Activated CD4-positive, alpha-beta T cell treated with anti-CD3 and anti-CD28 coated beads, Interleukin-2, amount 10 ng/mL, durations not matched to agents 24 days and 14 days (primary cell): ENCODE measurements at places on chromosomes 1 and 21. TPM values are rescaled to one million over a fixed set of nuclear protein-coding genes. Genes with fewer than 3 reads are reported as not detected.

DNA sequence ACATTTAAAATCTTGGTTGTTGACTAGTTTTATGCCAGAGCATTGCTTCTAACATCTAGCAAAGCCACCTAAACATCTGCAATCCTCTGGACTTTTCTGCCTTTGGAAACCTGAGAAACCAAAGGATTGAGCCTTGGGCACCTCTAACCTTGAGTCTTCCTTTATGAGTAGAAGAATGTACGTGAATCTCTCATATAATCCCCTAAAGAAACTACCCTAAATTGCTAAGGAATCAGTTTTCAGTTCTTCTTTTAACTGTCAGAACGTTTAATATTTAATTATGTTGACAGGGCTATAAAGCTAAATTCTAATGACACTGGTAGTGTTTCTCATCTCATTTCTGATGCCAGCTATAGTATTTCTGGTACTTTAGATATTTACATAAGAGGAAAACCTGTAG lies 997.3 kb downstream of the AMY1C start:
- no peak for DNase-seq

GRCh38 chr1:231040019-231040799 lies at the start of gene FAM89A:
Gene FAM89A (minus strand): TSS chr1:231040254. CDS start chr1:231040211, 43 bp downstream.
- DNase-seq: peak; percentile 90

Gene SPATA46
- not detected in 2 replicates for total RNA-seq

Gene KRTCAP2
- total RNA-seq: 244 and 245 TPM in 2 replicates

- peak; percentile 57 for DNase-seq
Measured at GRCh38 chr1:109468903-109469302, 2.6 kb downstream of the SYPL2 start.

DNA sequence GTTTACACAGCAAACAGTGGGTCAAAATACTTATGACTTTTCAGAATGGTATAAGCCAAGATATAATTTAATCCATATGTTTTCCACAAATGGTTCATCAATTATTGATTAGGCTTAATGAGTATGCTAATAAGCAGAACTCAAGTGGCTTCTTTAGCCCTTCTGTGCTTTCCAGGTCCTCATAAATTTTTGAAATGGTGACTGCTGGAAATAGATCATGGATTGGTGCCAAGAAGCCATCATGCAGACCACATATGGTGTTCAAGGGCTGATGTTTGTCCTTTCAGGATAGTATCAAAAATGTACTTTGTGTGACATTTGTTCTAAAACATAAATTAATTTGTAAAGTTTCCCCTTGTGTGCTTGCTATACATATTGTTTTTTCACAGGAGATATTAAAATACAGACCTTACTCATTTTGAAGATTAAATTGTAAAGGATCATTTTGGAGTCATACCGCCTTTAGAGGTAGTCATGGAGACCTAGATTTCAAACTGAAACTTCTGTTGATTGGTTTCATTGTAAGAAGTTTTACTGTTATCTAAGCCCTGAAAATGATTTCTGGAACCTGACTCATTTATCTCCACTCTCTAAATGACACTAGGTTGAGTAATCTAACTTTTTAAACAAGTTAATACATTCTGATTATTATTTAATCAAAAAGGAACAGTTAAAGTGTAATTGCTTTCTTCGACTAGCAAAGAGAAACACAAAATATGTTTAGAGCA lies 507.9 kb downstream of the PLA2G4A start:
- DNase-seq: no peak

GRCh38 chr1:160718210-160718609 lies 6.6 kb upstream of the CD48 start:
- no peak for DNase-seq

Gene HSD3B2
- total RNA-seq: not detected in 2 replicates

DNA sequence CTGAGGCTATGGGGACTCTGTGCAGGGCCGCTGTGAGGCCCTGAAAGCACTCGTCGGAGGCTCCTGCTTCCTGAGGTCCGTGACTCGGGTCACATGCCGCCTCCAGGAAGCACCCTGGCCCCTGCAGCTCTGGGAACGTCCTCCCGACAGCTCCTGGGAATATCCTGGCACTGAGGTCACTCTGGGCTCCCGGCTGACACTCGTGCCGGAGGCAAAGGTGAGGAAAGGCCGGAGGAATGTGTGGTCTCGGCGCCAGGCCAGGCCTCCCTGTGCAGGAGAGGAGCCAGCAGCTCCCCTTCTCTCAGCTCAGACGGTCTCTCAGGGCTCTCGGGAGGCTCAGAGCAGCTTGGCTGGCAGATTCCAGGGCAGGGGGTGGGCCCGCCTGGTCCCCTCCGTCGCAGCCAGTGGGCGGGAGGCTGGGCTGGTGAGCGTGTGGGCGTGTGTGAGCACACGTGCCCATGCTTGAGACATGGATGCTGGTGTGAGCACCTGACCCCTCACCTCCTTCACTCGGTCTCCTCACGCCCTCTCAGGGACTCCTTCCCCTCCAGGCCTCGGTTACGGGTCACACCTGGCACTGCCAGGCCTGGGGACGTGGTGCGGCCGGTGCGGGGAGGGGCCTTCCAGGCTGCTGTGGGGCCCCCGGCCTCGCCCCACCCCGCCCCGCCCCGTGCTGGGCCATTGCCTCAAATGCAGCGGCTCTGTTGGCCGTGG lies 5.5 kb upstream of the RNF223 start:
- DNase-seq: peak; percentile 70

DNA sequence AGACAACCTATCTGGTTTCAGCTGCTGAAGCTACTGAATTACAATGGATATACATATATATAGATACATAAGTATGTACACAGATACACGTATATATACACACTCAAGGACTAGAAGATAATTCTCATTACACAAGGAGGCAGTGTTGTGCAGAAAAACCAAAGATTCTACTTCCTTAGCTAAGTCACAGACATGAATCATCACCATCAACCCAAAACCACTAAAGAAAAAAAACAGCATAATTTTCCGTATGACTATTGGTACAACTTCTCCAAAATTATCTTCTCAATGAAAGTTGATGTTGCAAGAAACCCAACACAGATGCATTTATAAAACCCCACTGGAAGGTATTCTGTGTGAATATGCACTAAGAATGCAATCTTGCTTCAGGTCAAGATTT lies 36.8 kb upstream of the RPF1 start:
- DNase-seq: peak; percentile 80

Gene TLR5
- 0.09 TPM in 1 of 2 replicates, not detected in the other for total RNA-seq

GRCh38 chr1:157170677-157171515 lies 32.7 kb upstream of the ETV3 start:
- peak; percentile 82 for DNase-seq

DNA sequence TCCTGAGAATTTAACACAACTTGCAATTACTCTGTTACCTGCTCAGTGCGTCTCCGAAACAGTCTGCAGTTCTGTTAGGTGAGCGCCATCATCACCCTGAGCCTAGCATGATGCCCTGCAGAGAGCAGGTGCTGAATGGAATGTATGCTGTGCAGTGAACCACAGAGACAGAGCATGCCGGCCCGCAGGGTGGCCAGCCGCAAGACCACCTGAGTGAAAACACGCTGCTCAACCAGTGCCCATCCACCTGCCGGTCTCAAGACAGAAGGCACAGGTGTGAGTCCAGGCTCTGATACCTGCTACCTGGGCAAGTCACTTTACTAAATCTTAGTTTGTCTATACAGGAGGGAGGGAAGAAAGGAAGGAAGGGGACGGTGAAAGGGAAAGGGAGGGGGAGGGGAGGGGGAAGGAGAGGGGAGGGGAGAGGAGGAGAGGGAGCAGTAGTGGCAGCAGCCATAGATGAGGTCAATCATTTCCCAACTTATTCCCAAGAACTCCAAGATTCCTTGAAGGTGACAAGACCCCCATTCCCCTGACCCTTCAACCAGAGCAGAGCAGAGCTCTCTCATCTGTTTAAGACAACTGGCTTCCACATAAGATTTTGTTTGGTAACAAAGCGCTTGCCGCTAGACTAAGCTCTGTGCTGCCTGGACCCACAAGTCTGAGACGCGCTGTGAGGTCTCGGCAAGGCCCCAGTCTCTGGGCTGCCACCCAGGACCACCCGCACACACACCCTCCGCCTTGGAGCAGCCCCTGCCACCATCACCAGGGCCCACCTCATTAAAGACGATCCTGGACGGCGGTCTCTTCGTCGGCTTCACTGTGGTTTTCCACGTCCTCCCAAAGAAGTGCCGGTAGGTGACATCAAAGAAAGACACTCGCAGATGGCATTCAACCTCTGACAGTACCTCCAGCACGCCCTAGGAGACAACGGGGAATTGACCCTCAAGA lies 14.5 kb downstream of the NPHP4 start:
- no peak for DNase-seq

Gene TAS1R1
- total RNA-seq: not detected in 2 replicates

GRCh38 chr1:54944610-54945392 lies 35.6 kb upstream of the TMEM61 start:
- peak; percentile 89 for DNase-seq

DNA sequence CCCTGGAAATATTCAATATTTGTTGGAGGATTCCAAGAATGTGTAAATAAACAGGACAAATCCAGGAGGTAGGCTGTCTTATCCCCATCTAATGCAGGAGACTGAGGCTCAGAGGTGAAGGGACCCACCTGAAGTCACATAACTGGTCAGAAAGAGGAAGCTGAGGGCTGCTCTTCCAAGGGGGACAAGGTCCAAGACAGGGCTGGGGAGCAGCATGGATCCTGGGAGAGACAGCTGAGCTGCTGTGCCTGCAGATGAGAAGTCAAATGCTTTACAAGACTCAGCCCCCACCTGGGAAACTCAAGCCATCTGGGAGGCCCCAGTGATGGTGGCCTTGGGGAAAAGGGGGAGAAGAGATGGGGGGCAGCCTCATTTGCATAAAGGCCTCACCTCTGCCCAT lies 224.4 kb downstream of the PTPRU start:
- no peak for DNase-seq

- no peak for DNase-seq
Measured at GRCh38 chr1:236948381-236948780, 55.9 kb downstream of the MT1HL1 start.

DNA sequence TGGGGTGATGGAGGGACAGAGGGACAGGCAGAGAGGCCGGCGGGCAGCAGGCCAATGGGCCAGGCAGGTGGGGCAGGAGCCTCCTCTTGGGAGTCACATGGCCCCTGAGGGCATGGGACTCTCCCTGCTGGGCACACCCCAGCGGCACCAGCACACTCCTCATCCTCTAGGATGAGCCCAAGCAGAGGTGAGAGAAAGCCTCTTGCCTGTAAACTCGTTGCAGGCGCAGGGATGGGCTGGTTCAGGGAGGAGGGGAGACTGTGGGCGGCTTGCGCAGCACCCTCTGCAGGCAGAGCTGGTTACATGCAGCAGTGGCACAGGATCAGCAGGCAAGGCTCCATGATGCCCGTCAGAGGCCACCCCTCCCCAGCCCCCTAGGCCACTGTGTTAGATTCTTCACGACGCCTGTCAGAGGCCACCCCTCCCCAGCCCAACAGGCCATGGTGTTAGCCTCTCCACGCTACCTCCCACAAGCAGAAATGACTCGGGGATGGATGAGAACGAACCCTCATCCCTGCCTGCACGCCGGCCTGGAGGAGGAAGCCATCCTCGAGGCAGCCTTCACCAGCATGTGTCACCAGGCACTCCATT lies 209.7 kb upstream of the VAMP3 start:
- no peak for DNase-seq

Gene PI4KB
- 57.1 and 59.2 TPM in 2 replicates for total RNA-seq

- DNase-seq: no peak
Measured at GRCh38 chr1:24708938-24709337, 36.3 kb upstream of the CLIC4 start.

Gene PYHIN1
- 10.4 and 11.3 TPM in 2 replicates for total RNA-seq

DNA sequence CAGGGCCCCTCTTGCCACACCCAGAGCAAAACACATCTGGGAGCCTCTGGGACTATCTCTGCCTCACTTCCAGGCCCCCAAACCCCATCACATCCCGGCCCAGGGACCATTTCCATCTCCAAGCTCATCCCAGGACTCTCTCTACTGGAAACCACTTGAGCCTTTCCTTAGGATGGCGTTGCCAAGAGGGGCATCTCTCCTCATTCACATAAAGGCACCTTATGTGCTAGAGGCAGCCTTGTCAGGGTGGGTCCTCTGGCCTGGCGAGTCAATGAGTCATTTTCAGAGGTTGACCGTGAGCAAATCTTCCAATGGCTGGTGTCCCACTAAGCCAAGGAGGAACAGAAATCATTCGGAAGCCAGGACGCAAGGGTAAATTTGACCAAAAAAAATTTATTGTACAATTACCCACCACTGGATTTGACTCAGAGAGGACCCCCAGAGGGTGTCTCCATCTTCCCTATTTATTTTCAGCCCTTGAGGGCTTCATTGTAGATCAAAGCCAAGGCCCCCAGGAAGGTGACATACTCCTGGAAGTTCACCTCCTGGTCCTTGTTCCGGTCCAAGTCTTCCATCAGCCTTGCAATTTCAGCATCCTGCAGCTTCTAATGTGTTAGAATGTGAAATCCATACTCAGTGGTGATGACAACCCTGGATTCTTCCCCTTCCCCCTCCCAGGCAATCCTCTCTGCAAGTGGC lies 1.4 kb downstream of the S100A6 start:
- DNase-seq: no peak

DNA sequence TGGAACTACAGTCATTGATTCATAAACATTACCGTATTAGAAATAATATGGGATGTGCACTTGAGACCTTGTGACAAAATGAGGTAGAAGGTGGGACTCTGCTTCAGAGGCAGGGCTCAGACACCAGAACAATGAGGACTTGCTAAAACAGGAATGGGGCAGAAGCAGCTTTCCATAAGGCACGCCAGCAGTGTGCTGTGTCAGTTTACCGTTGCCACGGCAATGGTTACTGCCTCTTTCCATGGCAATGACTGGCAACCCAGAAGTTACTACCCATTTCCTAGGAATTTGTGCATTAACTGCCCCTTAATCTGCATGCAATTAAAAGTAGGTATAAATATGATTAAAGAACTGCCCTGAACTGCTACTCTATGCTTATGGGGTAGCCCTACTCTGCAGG lies 169.0 kb downstream of the CHRM3 start:
- DNase-seq: no peak
